ENCODE measurements at places on chromosomes 2 and 18.
A peak's percentile ranks its signal among the peaks of the same experiment; 100 is the strongest.

- DNase-seq, result no peak
Observed at GRCh38 chr2:45974762-45975408, 322.3 kb upstream of the EPAS1 start.

DNA sequence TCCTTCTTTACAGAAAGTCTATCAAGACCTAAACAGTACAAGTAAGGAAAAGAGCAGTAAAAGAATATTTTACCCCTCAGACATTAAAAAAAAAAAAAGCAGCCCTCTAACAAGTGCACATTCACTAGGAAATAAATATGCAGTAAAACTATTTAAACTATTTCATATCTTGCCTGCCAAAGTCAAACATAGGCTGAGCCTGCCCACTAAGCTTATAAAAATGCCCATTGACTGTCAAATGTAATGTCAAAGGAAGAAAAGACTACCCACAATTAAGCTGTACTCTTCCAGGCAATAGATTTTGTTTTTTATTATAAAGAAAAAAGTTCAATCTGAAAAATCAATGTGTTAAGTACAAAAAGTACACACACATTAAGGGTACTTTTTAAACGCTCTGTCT lies 11.8 kb downstream of the ALS2 start:
- DNase-seq, result no peak

- DNase-seq, result no peak
Observed at GRCh38 chr2:150888337-150888736, 373.3 kb downstream of the RBM43 start.

DNA sequence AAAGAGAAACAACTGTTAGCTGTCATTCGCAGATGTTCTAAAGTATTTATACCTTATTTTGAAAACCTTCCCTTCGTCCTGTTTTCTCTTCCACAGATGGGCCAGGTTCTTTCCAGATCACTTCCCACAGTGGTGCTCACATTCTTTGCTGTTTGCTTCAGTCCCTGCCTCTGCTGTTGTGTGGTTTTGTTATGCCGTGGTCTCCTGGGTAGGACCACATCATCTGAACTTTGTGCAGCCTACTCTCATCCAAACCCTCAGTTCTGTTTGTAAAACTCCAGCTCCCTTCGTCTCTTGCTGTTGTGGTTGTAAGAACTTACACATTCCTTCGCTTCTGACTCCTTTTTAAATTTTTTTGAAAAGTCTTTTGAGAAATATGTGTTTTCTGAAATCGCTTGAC lies 38.1 kb downstream of the ZNF236 start:
- no peak for DNase-seq

DNA sequence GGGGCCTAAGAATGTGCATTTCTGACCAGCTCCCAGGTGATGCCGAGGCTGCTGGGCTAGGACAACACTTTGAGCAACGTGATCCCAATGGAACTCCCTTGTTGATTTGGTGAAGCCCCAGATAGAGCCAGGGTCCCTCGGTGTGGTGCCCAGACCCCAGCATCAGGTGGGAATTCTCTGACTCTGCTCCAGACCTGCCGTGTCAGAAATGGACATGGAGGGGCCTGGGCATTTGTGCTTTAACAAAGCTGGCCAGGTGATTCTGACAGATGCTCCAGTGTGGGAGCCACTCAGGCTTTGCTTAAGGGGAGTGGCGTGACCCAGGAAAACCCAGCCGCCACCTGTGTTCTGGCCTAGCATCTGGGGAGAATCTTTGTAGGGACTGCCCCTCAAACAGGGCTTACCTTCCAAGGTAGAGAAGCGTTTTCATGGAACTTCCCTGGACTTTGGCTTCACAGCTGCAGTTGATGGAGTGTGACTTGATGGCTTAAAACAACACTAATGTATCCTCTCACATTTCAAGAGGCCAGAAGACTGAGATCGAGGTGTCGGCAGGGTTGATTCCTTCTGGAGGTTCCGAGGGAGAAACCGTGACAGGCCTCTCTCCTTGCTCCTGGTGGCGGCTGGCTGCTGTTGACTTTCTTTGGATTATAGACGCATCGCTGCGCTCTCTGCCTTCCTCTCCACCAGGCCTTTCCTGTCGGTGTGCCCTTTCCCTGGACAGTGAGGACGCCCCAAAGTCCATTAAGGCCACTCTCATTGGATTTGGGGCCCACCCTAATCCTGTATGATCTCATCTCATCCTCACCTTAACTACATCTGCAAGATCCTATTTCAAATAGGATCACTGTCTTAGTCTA lies 57.0 kb upstream of the HDAC4 start:
- DNase-seq, result peak; percentile 8

DNA sequence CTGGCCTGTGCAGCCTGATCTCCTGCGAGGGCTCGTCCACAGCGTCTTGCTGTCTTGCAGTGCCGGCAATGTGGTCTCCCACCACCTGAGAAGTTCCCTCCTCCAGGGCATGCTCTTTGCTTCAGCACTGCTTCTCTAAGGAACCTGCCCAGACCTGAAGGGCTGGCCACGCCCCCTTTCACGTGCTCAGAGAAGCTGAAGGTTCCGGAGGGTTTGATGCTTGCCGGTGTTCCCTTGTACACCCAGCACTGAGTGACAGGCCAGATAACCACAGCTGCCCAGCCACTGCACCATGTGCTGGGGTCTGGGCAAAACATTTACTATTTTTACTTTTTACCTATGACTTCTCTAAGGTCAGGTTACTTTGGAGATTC lies 1.7 kb upstream of the POLR2D start:
- peak; percentile 65 for DNase-seq

DNA sequence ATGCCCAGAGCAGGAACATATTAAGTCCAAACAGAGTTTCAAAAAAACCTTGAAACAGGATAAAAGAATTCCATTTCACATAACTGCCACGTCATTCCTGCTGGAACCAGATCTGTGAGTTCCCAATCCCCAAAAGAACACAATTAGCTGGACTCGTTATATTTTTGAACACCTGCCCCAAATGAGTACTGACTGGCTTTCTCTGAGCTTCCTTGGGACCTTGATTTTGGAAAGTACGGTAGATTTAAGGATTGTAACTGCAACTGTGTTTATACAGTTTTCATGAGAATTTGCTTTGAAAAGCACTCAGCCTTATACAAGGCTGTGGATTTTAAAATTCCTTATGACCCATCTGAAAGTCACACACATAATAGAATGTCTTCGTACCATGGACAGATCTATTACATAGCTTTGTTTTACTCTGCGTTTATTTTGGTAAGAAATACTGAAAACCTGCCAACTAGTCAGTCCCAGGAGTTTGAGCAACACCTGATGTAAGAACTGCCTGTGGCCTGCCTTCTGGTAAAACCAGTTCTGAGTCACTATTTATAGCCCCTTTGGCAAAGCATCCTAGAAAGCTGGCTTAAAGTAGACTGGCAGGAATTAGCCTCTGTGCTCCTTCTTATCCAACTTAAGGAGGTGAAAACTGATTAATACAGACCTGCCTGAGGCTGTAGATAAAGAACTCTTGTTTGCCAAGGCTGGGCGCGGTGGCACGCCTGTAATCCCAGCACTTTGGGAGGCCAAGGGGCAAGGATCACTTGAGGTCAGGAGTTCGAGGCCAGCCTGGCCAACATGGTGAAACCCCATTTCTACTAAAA lies 48.1 kb downstream of the MERTK start:
- DNase-seq, result no peak

- DNase-seq, result no peak
Observed at GRCh38 chr2:177396703-177397460, 4.3 kb downstream of the AGPS start.

Measured in activated T-cell treated with anti-CD3 and anti-CD28 coated beads, Interleukin-2, amount 50 U/mL, for 24 hours (primary cell).